ENCODE measurements at places on chromosomes 5 and 9. TPM values are rescaled to one million over a fixed set of nuclear protein-coding genes. Genes with fewer than 3 reads are reported as not detected.

The CARD6 gene
- polyA plus RNA-seq, result 4.3 TPM

GRCh38 chr9:131839281-131840084 lies 99.6 kb upstream of the RAPGEF1 start:
- DNase-seq, result no peak

DNA sequence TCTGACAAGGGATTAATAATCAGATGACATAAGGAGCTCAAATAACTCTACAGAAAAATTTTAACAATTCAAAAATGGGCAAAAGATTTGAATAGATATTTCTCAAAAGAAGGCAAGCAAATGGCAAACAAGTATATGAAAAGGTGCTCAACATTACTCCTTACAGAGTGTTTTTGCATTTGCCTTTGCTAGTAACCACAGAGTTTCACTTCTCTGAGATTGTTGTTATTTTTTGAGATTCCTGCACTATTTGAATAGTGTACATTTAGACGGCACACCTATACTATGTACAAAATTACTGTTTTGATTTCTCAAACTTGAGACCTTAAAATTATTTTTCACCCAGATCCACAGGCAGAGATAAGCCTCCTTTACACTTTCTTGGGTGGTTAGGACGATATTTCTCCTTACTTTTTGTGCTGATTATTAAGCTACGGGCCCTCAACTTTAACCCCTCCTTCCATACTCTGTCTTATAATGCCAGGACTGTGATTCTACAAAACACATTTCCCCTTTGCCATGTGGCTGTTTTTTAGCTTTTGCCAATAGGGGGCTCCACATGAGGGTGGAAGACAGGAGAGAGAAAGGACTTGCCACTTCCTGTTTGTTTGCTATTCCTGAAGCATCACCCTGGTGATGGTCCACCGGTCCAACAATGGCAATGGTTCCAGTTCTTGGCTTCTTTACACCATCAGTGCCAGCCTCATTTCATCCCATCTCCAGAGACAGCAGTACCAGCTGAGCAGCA lies 65.0 kb upstream of the DAP start:
- no peak for DNase-seq

The TGFBI gene
- polyA plus RNA-seq, result 139 TPM

DNA sequence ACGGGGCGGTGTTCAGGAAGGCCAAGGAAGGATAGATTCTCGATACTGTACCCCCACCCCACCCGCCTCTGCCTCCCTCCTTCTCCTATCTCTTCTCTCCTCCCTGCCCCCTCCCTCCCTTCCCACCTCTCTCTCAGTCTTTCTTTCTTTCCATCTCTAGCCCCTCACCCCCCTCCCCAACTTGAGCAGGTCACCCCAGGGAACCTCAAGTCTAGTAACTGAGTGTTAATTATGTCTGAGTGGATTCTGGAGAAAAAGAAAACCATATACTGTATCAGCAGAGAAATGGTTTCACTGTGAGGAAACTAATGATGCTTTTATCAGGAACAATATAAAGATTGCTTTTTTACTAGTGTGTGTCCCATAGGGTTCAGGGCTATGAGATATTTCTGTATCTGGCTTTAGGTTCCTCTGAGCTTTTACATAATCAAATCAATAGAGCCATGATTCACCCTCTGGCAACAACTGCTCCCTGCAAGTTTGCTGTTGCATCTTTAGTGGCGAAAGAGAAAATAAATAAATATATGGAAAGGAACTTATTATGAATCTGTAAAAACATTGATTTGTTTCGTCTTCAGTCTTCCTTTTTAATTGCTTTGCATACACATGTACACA lies 639.7 kb downstream of the CCDC171 start:
- no peak for DNase-seq

- no peak for DNase-seq
Observed at GRCh38 chr5:9169557-9169902, 376.3 kb downstream of the SEMA5A start.

The IL9 gene
- not detected for polyA plus RNA-seq

The FSTL4 gene
- polyA plus RNA-seq, result not detected

DNA sequence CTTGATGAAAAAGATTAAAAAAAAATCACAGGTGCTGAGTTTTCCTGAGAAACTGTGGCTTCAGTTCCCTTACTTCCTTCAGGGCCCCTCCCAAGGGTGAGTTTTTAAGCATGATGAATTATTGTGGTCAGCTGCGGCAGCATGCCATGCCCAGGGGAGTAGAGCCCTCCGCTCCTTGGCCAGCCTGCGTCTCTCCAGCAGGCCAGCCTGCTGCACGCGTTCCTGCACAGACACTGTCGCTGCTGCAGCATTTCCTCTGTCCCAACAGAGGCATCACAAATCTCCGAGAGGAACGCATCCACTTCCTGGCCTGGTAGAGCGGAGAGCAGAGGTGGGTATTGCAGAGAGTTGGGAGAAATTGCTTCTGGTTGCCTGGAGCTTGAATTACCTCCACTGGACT lies 26.1 kb upstream of the GLRA1 start:
- DNase-seq, result no peak

GRCh38 chr9:33464045-33464636 lies 9.6 kb downstream of the NOL6 start:
- DNase-seq, result no peak

The ADAMTS2 gene
- 44.9 TPM for polyA plus RNA-seq

The SCGB3A2 gene
- 1,845 TPM for polyA plus RNA-seq

The GPR151 gene
- polyA plus RNA-seq, result not detected

DNA sequence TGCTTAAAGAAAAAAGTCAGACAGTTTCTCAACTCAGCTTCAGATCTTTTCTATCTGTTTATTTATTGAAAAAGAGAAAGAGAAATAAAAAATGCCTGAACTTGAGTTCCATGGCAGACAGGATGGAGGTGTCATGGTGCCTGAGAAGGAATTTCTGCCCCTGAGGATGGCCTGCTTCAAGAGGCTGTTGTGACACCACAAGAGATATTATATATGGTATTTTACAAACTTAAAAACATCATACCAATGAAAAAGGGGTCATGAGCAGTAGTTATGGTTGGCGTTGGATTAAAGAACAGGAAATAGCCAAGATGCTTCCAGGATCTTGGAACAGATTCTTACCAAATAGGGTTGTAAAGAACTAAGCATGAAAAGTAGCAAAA lies 344.6 kb downstream of the GLIS3 start:
- DNase-seq, result no peak

DNA sequence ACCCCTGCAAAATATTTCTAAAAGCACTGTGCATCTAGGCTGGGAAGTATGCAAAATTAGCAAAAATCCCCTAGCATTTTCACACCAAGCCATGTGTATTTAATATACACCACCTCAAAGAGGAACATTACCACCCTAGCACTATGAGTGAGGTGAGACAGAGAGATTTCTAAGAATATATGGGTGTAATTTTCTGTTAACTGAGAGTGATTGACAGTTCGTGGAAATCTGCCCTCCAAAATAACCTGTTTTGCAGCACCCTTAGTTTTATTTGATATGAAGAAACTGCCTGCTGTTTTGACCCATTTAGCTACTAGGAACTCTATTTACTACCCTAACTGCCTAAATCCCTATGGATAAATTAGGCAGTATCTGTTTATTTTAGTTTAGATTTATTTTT lies 64.2 kb upstream of the CDKN2B start:
- no peak for DNase-seq
